ENCODE measurements at places on chromosomes 3 and 15.

DNA sequence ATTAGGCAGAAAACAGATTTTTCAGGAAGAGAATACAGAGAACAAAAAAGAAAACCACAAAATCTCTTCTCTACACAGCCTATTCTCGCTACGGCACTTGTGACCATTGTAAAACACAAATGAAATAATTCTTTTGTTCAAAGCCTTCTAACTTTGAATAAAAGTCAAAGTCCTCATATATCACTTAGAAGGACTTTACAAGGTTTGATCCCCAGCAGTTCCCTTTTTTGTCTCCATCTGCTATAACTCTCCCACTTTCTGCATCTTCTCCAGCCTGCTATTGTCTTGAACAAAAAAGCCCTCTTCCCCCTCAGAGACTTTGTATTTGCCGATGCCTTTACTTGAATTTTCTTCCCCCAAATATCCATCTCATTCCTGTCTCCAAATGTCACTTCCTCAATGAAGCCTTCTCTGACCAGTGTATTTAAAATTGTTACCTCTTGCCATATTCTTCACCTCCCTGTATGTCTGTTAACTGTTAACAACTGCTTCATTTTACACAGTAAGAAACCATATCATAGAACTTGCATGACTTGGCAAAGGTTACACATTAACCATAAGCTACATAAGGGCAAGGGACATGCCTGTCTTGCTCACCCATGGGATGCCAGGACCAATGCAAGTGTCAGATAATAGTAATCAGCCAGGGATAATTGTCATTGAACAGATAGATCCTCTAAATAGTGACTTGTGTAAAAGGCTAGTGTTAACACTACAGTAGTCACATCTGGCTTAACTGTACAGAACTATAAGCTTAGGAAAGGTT is 122.4 kb downstream of the CBLB start:
- no peak for DNase-seq

DNA sequence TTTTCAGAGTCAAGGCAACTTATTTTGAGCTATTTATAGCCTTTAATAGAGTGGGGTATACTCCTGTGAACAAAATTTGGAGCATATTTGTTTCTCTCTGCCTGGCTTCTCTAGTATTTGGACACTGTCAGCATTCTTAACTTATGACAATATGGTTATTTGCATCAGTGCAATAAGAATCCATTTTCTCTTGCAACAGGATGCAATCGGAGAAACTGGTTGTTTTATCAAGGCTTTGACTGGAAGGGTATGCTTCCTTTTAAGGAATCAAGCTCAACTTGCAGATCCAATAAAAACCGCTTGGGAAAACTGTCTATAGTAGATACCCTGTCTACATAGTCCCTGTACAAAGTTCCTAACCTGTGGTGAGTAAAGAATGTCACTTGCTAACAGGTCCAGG is 106.7 kb downstream of the DPH6 start:
- DNase-seq = no peak

GRCh38 chr3:108090049-108090700 is 656 bp downstream of the CD47 start:
- DNase-seq = peak; percentile 67

- no peak for DNase-seq
These were observed 4.2 kb upstream of the MEIS2 start for GRCh38 chr15:37104424-37104981.

DNA sequence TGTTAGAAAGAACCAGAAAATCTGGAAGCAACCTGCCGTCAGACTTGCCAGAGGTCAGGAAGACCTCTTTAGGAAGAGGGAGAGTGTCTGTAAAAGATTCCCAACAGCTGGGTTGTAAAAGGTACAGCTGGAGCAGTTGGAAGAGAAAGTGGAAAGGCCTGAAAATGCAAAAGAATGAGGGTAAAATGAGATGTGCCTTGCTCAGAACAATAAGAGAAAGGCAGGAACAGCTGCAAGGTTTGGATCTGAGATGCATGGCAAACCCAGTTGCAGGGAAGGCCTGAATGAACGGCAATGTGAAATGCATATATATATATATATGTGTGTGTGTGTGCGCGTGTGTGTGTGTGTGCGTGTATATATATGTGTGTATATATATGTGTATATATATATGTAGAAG is 88.1 kb downstream of the ZIC1 start:
- DNase-seq = no peak

DNA sequence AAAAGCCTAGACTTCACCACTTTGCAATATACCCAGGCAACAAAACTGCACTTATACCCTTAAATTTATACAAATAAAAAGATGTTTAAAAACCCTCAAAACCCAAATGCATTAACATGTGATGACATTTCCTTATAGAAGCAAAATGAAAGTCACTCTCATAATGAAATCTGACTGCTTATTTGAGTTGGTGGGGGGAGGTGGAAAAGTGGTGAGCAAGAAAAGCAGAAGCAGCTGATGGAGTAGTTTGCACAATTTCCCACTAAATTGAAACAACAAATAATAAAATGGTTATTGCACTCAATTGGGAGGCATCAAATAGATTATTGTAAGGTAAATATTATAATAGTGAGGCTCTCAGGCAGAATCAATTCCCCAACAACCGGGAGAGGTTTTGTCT is 54.0 kb upstream of the GADL1 start:
- DNase-seq = no peak

DNA sequence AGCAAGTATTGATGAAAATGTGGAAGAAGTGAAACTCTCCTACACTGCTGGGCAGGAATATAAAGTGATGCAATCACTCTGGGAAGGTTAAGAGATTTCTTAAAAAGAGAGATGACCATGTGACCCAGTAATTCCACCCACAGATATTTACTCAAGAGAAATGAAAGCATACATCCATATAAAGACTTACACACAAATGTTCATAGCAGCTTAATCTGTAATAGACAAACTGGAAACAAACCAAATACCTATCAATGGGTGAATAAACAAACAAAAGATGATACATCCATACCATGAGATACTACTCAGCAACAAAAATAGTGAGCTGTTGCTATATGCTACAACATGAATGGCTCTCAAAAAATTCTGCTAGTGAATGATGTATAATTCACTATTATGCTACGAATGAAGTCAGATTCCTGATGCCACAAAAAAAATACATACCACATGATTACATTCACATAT is 463.3 kb downstream of the MAGI1 start:
- no peak for DNase-seq

DNA sequence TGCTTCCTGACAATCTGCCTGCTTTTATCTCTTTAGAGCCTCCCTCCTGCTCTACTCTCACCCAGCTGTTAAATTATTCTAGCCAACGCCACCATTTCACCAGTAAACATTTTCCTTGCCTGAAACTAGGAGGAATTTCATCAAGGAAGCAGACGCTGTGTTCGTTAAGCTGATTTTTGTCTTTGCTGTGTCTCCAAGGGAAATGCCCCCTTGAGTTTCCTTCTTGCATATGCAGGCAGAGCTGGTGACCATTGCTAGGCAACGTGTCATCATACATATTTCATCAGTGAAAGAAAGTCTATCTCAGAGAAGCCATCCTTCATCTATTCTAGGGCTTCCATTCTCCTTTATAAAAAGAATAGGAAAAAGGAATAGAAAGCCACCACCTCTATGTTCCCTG is 87.0 kb upstream of the ST8SIA2 start:
- DNase-seq = peak; percentile 12

DNA sequence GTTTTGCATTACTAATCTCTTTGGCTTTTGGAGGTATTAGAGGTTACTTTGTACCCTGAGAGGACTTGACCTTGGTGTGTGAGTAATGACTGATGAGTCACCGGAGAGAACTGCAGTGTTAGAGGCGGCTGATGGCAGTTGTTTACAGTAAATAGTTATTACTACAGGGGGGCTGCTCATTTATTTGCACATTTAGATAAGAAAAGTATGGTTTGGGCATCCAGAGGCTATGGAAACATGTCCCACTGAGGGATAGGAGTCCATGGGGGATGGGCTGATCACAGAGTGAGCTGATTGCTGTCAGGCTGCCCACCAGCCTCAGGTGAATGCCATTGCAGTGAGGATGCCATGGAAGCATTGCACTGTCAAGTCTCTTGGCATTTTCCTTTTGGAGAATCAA is 17.3 kb upstream of the STAC start:
- DNase-seq = no peak

DNA sequence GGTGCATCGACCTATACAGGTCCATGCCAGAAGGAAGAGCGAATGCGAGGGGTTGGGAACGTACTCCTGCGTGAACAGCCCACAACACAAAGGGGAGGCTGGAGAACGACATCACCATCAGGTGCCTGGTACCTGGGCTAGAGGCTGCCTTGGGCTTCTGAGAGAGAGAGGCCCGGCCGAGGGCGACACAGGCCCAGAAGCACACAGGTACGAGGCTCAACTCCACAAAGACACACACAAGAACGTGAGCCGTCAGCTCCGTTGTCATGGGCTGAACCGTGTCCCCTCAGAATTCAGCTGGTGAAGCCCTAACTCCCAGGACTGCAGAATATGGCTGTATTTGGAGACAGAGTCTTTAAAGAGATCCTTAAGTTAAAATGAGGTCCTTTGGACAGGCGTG is 134.3 kb downstream of the ATP10A start:
- no peak for DNase-seq

DNA sequence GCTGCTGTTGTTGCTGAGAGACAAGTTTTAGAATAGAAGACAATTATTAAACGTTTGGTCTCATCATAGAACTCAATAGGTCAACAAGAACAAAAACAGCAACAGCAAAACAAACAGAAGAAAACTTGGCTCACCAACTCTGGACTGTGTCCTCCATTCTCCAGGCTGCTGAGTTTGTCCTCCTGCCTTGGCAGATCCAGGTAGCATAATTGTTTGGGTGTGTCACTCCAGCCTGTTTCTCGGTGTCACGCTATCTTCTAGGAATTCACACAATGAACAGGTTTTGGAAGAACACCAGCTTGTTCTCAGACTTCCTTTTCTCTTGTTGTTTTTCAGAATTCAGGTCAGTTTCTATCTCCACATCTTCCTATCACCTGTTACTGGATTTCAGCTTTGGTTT is 34.7 kb downstream of the ARRDC4 start:
- DNase-seq = no peak

DNA sequence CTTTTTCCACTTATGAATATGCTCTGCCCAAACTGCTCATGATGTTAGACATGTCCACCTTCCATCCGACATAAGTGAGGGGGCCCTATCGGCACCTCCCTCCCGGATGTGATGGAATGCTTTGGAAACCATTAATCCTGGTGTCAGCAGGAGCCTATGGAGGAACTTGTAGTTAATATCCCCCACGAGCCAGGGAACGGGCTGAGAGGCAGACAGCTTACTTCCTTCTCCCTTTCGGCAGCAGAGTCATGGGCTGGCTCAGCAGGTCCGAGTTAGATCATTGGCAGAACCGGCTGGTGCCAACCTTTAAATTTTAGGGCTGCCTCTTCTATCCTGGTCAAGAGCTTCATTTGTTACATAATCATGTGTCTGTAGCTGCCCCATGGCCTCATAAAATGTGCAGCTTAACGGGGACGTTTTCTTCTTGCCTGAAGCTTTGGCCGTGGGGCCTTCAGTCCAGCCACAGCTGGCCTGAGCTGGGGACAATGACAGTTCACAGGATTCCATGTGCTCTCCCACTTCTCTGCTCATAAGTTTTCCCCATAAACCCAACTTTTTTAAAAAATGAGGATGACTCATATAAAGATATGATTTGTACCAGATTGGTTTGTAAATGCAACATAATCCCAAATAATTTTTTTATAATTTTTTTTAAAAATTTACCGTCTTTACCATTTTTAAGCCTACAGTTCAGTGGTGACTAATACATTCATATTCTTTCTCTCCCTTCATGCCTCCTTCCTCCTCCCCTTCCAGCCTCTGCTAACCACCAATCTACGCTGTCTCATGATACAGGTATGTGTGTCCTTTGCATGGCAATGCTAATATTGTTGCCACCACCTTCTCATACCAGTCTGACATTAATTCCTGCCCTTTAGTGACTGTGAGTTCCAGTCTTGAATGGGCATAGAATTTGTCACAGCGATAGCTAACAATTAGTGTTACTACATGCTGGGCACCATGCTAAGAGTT is 62.2 kb upstream of the RGMA start:
- DNase-seq = no peak

- DNase-seq = no peak
These were observed 198.5 kb downstream of the THSD4 start for GRCh38 chr15:71313806-71314205.

- peak; percentile 25 for DNase-seq
These were observed 21.5 kb downstream of the CFAP161 start for GRCh38 chr15:81155375-81156218.

DNA sequence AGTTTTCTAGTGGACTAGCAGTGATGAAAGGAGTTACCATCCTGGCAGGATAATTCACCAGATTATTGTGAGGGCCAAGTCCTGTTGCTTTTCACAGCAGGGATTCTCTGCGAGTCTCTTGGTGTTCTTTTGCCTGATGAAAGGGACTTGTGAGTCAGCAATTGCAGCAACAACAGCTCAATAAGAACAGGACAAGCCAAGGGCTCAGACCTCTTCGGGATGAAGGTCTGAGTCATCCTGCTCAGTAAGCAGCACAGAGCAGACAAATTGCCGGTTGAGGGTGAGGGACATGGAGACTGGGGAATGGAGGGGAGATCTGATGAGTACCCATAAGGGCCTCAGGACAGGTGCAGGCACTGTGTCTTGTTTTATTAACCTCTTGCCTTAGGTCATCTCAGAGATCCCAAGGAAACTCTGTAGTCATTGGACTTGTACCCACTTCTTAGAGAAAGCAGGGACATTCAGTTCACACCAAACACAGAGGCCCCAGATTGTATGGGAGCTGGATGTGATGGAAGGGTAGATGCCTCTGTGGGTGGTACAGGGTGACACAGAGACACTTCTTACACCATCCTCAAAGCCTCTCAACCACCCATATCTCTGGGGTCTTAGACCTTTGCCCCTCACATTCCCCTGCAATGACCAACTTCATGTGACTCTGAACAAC is 173.8 kb upstream of the TLE3 start:
- DNase-seq = no peak

DNA sequence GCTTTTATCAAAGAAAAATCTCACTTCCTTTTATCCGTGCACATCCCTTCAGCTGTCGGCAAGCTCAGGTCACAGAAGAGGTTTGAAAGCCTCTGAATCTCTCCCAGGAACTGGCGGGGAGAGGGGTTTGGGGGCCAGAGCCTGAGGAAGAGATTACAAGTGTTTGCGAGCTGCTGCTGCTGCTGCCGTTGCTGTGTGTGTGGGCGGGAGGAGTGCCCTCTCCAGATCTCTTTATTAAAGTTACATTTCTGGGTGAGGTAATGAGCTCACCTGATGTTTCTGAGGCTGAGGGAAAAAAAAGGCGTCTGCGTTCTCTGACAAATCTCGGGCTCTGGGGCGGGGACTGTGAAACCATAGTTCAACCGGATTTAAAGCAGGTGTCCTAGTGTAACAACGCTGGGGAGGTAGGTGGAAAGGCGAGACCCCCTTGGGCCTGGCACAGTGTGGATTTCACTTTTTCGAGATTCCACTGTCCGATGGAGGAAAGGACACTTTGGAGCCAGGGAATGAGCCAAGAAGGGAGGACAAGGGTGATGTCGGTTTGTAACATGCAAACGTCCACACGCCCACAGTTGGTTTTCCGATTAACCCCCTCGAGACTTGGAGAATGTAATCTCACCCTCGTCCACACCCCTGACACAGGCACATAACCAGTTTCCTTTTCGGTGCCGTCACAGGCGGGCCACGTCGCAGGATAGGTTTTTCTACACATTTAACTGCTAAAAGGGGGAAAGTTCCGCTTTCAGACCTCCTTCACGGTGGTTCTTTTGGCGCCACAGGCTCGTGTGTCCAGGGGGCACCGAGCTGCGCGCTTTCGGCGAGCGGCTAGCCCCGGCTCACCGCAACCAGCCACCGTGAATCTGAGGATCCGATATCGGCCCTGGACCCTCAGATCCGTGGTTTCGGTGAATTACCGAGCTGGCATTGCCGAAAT is 2.1 kb downstream of the ALCAM start:
- peak; percentile 71 for DNase-seq
